Left lung (tissue), 14 donors: ENCODE measurements at places on chromosomes 5 and 9. TPM values are rescaled to one million over a fixed set of nuclear protein-coding genes. Genes with fewer than 3 reads are reported as not detected.

- DNase-seq = no peak
Measured at GRCh38 chr5:159921721-159922120, 5.4 kb downstream of the ADRA1B start.

Gene LHX6
- polyA plus RNA-seq = 23.5 TPM

- no peak for DNase-seq
Measured at GRCh38 chr5:101717721-101718120, 578.4 kb downstream of the SLCO4C1 start.

Gene TAF11L3
- polyA plus RNA-seq = not detected
